ENCODE measurements at places on chromosomes 6 and 20.
A peak's percentile ranks its signal among the peaks of the same experiment; 100 is the strongest.

DNA sequence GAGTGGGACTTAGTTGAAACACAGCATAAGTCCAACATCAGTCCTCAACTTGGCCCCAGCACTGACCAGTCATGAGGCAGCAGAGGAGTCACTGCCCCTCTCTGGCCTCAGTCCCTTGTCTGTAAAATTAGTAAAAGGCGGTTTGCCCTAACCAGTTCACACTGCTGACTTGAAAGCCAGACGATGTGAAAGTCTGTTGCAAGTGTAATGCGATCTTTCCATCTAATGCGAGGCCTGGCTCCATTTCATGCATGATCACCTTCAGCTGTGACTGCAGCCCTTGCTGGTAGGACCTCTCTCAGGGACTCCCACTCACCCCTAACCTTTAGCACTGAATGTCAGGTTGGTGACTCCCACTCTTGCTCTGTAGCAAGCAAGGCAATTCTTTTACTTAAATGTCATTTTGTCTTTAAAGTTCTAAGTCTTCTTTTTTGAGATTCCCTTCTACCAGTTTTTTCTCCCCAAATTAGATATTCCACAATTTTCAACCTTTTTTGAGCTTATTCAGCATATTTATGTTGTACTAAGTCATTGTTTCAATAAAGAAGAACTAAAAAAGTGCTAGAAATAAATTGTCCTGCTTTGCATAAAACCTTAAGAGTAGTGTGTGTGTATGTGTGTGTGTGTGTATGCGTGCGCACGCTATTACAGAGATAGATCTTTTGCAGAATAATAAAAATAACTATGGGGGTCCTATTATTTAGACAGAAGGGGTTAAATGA, 245.5 kb downstream of the PACRG start:
- no peak for DNase-seq

DNA sequence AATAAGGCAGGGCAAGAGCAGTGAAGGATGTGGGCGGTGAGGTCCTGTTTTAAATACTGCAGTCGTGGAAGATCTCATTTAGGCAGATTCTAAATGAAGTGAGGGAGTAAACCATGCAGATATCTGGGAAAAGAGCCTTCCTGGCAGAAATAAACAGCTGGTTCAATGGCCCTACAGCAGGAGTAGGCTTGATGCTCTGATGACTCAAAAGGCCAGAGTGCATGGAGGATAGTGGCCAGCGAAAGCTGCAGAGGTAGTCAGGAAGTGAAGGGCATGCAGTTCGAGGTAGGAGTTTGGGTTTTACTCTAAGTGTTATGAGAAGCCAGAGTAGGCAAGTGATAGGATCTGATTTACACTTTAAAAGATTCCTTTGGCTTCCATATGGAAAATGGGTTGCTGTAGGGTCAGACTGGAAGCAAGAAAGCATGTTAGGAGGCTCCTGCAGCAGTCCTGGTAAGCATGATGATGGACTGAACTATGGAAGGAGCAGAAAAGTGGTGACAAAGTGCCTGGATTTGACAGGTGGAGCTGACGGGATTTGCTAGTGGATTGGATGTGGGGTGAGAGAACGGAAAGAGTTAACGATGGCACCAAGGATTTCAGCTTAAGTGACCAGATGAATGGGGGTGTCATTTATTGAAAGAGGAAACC, 150.0 kb downstream of the GJA10 start:
- DNase-seq, result no peak

DNA sequence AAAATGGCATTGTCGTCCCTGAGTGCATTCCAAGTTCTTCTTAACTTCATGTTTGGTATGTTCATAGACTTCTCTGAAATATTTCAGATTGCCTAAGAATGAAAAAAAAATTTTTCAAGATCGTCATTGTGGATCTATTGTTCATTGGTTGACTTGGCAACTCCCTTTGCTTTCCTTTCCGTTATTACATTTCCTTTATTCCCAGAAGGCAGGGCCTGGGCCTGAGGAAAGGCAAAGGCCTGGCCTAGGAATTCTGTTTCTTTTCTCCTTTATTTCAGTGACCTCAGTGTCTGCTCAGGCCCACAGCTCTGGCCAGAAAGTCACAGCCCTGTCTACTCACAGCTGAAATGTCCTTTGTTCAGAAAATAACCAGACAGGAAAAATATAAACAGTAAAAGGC, 401.6 kb upstream of the PLCB4 start:
- DNase-seq, result no peak

- no peak for DNase-seq
These were observed 533 bp upstream of the CRYBG1 start for GRCh38 chr6:106359959-106360409.

DNA sequence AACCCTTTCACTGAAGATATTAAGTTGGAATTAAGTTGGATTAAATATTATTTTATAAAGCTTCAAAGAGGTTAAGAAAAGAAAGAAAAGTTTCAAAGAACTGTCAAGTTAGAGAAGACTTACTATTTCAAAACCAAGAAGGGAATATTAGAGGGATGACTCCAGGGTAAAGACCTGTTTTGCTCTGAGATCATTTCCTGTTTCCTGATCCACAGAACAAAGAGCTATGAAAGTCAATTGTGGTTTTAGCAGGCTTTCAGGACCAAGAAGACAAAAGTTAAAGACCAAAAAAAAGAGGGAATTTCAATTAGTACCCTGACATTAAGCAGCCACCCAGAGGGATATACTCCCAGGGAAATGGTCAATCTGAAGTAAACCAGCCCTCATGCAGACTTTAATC, 19.4 kb downstream of the ESF1 start:
- DNase-seq, result no peak

GRCh38 chr6:55388211-55388610, 60.9 kb downstream of the GFRAL start:
- peak; percentile 2 for DNase-seq

GRCh38 chr6:88813045-88813444, 150.4 kb downstream of the RNGTT start:
- no peak for DNase-seq

DNA sequence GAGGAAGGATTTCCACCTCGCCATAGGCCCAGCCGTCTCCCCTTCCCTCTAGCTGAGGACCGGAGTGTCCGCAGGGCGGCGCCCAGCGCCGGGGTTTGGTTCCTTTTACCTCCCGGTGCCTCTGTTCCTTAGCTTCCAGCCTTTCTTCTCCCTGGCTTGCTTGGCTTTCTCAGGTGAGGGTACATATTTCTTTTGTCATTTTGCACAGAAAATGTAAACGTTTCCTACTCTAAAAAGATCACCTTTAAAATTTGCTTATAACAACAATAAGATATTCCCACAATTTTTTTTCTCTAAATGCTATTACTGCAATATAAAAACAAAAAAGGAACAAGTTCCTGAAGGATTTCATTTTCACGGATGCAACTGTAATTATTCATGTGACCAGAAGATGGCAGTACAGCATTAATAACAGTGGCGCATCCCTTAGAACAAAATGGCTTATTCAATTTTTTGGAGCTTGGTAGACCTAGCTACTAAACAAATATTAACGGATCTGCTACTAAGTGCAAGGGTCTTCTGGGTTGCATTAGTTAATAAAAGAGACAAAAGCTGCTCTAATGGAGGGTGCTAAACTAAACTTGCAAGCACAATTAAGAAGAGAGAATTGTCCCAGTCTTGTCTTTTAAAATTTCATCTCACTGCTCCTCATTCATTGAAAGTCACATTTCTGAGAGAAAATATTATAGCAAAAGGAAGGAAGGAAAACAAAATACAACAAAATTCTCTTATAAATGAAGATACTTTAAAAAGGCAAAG, 172.9 kb downstream of the ADGRG6 start:
- DNase-seq, result peak; percentile 56

- DNase-seq, result no peak
These were observed 43.6 kb downstream of the CTCFL start for GRCh38 chr20:57481281-57481711.

- DNase-seq, result no peak
These were observed 9.7 kb downstream of the NOTCH4 start for GRCh38 chr6:32214126-32214525.

GRCh38 chr20:24506696-24507095, 37.3 kb downstream of the SYNDIG1 start:
- no peak for DNase-seq

GRCh38 chr6:105526225-105526872, 123.5 kb upstream of the PREP start:
- DNase-seq, result no peak

DNA sequence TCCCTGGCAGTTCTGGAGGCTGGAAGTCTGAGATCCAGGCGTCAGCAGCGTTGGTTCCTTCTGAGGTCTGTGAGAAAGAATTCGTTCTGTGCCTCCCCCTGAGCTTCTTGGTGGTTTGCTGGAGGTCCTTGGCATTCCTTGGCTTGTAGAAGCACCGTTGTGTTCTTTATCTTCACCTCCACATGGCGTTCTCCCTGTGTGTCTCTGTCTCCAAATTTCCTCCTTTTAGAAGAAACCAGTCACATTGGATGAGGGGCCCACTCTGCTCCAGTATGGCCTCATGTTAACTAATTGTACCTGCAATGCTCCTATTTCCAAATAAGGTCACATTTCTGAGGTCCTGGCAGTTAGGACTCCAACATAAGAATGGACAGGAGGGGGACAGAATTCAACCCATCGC, 73.0 kb upstream of the BACH2 start:
- DNase-seq, result no peak

Measured in RWPE1 (cell line).